D721Med (cell line): ENCODE measurements at places on chromosomes 6 and 20.
A peak's percentile ranks its signal among the peaks of the same experiment; 100 is the strongest.

DNA sequence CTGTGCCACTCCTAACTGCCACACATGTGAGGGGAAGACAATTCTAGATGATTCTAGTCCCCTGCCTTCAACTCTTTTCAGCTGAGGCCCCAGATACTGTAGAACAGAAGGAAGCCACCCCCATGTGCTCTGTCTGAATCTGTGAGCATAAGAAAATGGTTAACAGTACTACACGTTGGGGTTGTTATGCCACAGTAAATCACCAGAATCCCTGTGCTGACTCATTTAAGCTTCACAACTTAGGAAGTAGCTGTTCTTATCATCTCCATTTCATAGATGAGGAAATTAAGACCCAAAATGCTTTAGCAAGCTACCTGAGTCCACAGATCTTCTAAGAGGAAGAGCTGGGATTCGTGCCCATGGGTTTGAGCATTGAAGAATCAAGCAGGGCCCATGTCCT lies 27.4 kb upstream of the SCRT2 start:
- DNase-seq: no peak

DNA sequence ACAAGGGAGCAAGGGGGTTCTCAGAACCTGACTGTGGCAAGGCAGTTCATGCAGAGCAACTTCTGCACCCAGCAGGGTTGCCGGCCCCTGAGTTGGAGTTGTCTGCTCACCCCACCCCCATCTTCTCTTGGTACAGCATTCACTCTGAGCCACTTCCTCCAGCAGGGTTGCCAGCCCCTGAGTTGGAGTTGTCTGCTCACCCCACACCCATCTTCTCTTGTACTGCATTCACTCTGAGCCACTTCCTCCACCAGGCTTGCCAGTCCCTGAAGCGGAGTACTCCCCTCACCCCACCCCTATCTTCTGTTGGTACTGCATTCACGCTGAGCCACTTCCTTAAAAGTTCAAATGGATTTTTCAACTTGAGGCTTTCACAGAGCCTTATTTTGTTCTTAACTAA lies 79.7 kb upstream of the SYNDIG1 start:
- DNase-seq: no peak

DNA sequence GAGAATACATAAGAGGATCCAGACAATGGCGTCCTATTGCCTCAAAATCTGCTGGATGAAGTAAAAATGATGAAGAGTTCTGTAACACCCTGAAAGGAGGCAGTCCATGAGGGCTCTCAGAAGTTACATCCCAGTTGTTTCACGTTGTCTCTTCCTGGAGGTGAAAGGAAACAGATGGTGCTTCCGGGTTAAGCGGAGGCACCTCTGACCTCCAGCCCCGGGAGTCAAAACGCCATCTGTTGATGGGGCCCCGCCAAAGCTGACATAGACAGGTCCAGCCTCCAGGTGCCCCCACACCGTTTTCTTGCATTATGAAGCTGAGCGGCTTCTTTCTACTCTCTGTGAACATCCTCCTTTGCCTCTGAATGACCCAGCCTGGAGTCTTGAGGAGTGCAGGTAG lies 9.5 kb downstream of the SEMG2 start:
- no peak for DNase-seq

GRCh38 chr6:90488816-90489215 lies 98.1 kb downstream of the MAP3K7 start:
- DNase-seq: no peak

- no peak for DNase-seq
Observed at GRCh38 chr6:85496009-85496579, 46.2 kb downstream of the NT5E start.

GRCh38 chr20:52804497-52805295 lies 167.5 kb upstream of the TSHZ2 start:
- DNase-seq: no peak

GRCh38 chr20:23295934-23296333 lies 54.7 kb upstream of the NXT1 start:
- no peak for DNase-seq

- DNase-seq: no peak
Observed at GRCh38 chr6:150978624-150979023, 113.1 kb downstream of the MTHFD1L start.

DNA sequence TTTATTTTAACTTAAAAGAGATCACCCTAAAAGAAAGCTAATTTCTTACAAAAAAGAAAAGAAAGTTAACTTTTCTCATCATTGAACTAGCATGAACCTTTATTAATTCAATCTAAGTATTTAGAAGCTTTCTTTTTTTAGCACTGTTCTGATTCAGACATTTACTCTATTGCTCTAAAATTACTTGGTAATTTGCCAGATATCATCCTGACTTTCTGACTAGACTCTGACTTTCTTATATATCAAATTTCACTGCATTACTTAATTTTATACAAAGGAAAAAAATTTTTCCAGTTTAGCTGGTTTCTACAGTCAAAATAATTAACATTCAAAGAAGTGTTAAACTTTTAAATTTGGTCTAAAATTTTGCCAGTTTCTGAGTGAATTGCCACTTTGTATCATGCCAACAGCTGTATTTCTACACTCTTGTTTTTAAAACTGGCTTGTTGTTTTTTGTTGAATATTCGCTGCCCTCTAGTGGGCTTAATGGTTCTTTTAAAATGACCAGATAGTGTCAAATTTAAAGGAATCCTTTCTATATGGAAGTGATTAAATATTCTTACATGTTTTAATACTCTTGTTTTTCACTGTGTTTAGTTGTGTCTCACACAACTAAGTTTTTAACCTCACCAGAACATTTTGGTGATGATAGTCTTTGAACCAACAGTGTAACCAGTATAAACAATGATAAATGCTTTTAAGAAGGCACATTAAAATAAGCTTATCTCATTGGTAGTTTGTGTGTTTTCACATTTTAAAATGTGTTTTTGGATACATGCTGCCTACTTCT lies 102.0 kb downstream of the POPDC3 start:
- DNase-seq: peak; percentile 31

DNA sequence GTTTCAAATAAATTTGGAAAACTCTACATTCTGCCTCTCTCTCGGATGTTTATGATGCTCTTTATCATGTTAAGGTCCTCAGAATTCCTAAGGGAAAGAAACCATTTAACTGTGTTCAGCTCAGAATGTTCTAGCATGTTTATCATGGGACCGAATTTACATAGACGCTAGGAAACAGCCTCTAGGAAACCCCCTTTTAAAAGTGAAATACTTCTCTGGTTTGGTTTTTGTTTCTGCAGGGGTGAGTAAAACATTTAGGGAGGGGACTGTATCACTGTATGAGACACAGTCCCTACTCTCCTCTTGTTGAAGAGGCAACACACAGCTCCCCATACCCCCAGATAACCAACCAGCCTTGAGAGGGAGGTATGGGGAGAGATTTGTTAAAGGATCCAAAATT lies 267.6 kb upstream of the SUPT3H start:
- no peak for DNase-seq

GRCh38 chr6:43778131-43778855 lies 8.3 kb downstream of the VEGFA start:
- DNase-seq: no peak

DNA sequence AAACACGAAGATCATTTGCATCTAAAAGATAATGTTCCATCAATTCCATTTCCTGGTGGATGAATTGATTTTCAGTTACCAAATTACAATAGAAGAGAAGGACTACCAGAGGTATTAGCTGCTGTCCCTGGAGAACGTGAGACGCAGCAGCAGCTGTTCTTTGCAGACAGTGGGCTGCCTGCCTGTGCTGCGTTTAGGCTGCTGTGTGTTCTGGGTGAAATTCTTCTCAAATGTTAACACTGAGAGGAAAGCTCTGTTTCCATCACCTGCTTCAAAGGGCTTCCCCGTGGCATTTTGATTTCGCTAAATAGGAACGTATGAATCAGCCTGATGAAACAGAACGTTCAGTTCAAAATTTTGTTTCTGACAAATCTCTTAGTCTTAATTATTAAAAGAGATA lies 362.2 kb downstream of the C6orf118 start:
- no peak for DNase-seq

DNA sequence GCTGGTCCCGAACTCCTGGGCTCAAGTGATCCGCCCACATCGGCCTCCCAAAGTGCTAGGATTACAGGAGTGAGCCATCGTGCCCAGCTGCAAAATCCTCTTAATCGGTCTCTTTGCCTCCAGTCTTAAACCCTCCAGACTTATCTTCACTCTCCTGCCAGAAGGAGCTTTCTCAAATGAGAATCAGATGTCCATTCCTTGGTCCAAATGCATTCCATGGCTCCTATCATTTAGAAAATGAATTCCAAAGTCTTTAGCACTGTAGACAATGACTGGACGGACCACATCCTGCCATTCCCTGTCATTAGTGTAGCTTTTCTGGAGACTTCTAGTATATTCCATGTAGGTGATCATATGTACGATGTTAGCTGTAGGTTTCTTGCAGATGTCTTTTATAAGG lies 141.9 kb downstream of the ID4 start:
- DNase-seq: no peak

DNA sequence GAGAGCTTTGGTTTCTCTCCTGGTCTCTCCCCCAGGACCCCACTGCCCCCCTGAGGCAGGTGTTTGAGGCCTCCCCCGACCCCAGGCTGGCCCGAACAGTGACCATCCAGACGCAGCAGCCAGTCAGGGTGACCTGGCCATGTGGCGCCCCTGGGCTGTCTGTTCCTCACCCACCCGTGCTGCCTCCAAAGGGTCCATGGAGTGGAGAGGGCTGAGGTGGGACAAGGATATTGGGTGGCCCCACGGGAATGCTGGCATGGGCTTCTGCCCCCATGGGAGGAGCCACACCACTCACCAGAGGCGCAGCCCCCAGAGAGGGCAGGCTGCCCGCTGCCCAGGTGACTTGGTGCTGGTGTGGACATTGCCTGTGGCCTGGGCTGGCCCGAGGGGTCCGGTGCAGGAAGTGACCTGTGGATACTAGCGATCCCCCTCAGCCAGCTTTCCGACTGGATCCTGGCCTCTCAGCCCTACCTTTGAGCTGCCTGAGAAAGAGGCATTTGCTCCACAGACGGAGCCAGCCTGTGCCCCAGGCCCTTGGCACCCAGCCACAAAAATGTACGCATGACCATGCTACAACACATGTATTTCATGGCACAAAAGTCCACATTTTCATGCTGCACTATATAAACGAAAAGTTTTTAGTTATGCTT lies 50.8 kb downstream of the BCAS4 start:
- DNase-seq: no peak
